ENCODE measurements at places on chromosomes 2 and 18. TPM values are rescaled to one million over a fixed set of nuclear protein-coding genes. Genes with fewer than 3 reads are reported as not detected.

The CIB4 gene
- not detected for total RNA-seq

The PRADC1 gene
- total RNA-seq = 15.2 TPM

The ADNP2 gene
- 21.0 TPM for total RNA-seq

The GPR45 gene
- total RNA-seq = not detected

The ST8SIA5 gene
- 0.22 TPM for total RNA-seq

The ADAM23 gene
- 9.4 TPM for total RNA-seq

The DSC3 gene
- total RNA-seq = 2.9 TPM

The IHH gene
- 0.22 TPM for total RNA-seq

Measured in sciatic nerve (tissue), 2 donors.